Mucosa of descending colon (tissue), 3 donors: ENCODE measurements at places on chromosomes 11 and 22. TPM values are rescaled to one million over a fixed set of nuclear protein-coding genes. Genes with fewer than 3 reads are reported as not detected.

SPDYC gene
- total RNA-seq = not detected

KCNK4 gene
- total RNA-seq = not detected

GSTT2B gene
- 2.0 TPM for total RNA-seq

NTM gene
- total RNA-seq = 0.64 TPM

XKR3 gene
- total RNA-seq = not detected

EMID1 gene
- total RNA-seq = 4.3 TPM

C22orf15 gene
- total RNA-seq = not detected

POU2AF1 gene
- 5.4 TPM for total RNA-seq

NLRP14 gene
- 0.25 TPM for total RNA-seq

MYOD1 gene
- total RNA-seq = not detected

OR5M11 gene
- total RNA-seq = not detected

OR52H1 gene
- total RNA-seq = 0.39 TPM

PNPLA5 gene
- not detected for total RNA-seq

TSSK2 gene
- total RNA-seq = not detected

OR8D4 gene
- total RNA-seq = 0.87 TPM

BAIAP2L2 gene
- 63.7 TPM for total RNA-seq
